Colonic mucosa (tissue), 4 donors: ENCODE measurements at places on chromosomes 13 and 19.

DNA sequence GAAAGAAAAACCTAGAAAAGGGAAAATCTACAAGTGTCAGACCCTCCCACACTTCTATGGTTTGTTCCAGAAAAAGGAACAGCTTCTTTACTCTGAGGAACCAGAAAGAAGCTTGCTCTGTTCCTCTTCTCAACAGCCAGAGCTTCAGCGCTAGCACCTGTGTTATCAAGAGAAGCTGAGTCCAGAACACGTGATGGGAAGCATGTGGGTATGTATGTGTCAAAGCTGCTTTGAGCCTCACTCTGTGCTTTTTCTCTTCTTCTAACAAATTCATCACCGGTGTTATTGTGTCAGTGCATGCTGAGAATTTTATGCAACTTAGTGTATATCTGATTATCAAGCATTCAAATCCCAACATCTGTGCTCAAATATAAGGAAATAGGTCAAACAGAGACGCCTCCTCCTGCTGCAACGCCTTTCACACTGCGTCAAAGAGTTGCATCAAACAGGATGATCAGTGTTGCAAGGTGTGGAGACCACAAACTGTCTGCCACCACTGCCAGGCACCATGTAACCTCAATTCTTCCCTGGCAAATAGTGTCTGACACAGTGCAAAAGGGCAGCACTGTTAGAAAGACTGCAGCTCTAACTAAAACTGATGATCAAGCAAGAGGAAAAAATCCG lies 83.9 kb downstream of the LRRC63 start:
- no peak for DNase-seq

GRCh38 chr19:13794398-13794756 lies 866 bp upstream of the ZSWIM4 start:
- DNase-seq, result peak; percentile 64

GRCh38 chr13:82407321-82407720 lies 1475.0 kb downstream of the SLITRK1 start:
- DNase-seq, result no peak

- no peak for DNase-seq
Observed at GRCh38 chr13:60347174-60347573, 49.8 kb upstream of the TDRD3 start.

GRCh38 chr13:79802389-79803085 lies 321.6 kb downstream of the NDFIP2 start:
- no peak for DNase-seq

DNA sequence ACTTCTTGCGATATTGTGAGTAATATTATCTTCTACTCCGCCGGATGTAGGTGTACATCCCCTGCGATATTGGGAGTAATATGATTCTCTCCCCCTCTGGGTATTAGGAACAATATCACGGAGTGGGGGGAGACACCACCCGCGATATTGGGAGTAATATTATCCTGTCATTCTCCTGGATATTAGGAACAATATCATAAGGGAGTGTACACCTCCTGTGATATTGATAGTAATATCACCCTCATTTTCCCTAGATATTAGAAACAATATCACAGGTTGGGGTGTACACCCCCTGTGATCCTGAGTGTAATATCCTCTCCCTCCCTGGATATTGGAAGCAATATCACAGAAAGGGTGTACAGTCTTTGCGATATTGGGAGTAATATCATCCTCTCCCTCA lies 64.3 kb upstream of the CEACAM21 start:
- no peak for DNase-seq

GRCh38 chr13:48629277-48629676 lies 24.5 kb upstream of the CYSLTR2 start:
- DNase-seq, result peak; percentile 62

DNA sequence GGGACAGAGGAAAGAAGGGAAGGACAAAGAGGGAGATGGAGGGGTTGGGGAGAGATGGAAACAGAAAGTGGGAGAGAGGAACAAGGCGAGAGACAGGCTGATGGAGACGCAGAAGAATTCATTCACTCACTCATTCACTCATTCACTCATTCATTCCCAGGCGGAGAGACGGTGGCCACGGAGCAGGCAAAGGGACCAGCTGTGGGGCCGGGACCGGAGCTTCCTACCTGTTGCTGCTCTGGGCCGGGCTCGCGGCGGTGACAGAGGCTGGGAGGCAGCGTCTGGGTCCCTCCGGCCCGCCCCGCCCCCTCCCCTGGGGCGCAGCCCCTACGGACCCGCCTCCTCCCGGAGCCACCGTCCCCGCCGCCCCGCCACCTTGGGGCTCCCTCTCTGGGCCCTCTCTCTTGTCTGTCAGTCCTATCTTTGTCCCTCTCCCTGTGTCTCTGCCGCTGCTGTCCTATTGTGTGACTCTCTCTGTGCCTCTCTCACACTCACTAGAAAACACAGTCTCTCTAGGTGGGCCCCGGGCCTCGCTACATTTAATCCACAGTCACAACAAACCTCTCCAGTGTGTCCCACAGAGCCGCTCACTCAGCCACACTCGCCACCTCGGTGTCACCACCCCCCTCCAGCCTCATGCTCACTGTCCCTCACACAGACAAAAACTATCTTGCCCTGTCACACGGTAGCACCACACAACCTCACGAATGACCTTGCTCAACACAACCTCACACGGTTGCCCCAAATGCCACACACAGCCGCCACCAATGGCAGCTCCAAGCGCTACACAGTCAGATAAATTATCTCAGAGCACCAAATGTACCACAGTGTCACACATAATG lies at the start of gene GNG8:
TSS of gene GNG8 (minus strand) at position 283 of the 842 bp plus-strand sequence. CDS start 1,520 bp downstream, outside the sequence.
- no peak for DNase-seq

DNA sequence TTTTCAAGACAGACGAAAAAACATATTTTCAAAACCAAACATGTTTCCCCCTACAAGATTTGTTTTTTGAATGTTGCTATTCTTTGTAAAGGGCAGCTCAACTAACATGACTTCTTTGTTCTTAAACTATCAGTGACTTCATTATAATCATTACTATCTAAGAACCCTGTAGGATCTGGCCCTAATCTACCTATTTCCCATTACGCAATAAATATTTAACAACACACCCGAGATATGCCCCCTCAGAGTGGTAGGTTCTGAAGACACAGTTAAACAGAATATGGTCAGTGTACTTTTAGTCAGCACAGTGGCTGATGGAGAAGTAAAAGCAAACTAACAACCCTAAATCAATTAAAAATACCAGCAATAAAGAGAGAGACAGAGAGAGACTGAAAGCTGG lies 186.9 kb downstream of the DIAPH3 start:
- no peak for DNase-seq

DNA sequence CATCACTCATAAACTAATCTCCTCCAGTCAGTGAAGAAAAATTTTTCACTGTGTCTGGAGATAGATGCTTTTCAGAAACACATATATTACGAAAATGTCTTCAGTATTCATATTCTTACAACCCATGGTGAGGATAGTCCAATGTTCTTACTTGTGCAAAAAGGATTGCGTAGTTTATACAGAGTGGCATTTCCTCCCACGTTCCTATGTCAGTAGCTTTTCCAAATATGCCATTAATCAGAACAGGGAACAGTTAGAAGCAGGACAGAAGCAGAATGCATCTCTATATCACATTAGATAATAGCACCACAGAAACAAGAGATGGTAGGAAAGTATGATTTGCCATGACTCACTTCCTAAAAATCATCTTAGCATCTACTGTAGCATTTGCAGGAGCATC lies 282.9 kb downstream of the SLITRK5 start:
- no peak for DNase-seq

GRCh38 chr19:5628919-5629481 lies 6.1 kb downstream of the SAFB start:
- DNase-seq, result no peak

- DNase-seq, result no peak
Observed at GRCh38 chr13:98974053-98974452, 3.8 kb downstream of the DOCK9 start.

GRCh38 chr19:28239270-28239669 lies 973.7 kb downstream of the UQCRFS1 start:
- no peak for DNase-seq

DNA sequence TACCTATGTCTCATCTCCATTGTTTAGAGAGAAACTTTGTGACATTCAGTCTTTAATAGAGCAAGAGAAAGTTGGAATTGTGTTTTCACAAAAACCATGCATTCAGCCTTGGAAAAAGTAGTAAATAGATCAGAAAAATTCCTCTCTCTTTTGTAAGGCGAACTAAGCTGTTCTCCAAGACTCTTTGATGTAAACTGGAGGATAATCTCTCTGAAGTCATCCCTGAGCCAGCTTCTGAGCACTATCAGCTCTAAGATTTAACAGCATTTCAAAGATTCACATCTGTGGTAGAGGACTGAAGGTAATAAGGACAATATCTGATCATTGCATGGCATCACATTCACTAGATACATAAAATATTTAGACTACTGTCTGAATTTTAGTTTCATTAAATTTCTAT lies 904.6 kb upstream of the ATXN8OS start:
- no peak for DNase-seq

DNA sequence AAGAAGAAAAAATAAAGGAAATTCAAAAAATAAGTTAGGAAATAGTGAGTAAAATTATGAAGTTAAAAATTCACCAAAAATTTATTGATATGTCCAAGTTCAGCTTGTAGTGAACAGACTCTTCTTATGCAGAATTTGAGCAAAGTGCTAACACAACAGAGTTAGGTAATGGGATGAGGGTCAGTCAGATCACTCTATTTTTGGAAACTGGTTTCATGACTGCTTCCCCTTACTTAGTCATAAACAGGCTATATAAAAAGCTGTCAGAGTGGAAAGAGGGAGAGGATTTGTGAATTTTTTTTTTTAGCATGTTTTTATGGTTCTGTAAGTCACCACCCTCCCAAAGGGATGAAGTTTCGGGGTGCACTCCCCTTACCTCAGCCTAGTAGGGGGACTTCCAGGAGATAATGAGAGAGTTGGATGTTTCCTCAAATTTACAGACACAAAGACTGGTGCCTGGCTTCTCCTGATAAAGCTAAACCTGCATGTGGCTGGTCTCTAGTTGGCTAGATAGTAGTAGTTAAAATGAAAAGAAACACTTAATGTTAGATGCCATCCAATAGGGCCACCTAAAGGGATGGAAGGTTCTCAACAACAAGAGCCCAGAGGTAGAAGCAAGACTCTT lies 4.5 kb downstream of the CPB2 start:
- DNase-seq, result no peak

GRCh38 chr13:98405107-98405571 lies 171.8 kb downstream of the STK24 start:
- no peak for DNase-seq

GRCh38 chr13:59873856-59874255 lies 289.9 kb downstream of the DIAPH3 start:
- no peak for DNase-seq

GRCh38 chr13:42717176-42717575 lies 64.2 kb upstream of the FAM216B start:
- no peak for DNase-seq

DNA sequence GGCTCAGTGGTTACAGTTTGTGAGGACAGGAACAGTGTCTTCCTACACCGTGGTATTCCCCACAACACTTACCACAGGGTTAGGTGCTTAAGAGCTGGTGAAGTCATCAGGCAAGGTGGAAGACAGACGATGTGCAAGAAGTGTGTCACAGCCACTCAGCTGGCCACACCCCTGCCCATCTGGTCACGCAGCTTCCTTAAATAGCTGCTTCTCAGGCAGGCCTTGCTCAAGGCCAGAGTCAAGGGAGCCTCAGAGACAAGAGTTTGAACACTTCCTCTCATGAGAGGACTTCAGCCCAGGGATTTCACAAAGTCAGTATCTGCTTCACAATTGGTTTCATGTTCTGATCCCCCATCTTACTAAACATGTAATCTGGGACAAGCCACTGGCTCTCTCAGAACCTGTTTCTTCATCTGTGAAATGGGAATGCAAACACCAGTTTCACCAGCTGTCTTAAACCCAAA lies 80.3 kb upstream of the FRY start:
- DNase-seq, result peak; percentile 52

DNA sequence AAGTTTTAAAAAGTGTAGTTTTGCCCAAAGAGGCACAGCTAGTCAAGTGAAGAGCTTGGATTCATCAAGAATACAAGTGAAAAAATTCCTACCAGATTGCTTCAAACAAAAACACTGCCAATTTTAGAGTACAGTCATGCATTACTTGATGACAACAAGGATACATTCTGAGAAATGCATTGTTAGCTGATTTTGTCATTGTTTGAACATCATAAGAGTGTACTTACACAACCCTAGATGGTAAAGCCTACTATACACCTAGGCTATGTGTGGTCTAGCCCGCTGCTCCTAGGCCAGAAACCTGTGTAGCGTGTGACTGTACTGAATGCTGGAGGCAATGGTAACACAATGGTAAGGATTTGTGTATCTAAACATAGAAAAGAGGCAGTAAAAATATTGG lies 41.1 kb downstream of the TMTC4 start:
- DNase-seq, result no peak

- peak; percentile 83 for DNase-seq
Observed at GRCh38 chr19:7550987-7551761, 15.7 kb downstream of the PNPLA6 start.

DNA sequence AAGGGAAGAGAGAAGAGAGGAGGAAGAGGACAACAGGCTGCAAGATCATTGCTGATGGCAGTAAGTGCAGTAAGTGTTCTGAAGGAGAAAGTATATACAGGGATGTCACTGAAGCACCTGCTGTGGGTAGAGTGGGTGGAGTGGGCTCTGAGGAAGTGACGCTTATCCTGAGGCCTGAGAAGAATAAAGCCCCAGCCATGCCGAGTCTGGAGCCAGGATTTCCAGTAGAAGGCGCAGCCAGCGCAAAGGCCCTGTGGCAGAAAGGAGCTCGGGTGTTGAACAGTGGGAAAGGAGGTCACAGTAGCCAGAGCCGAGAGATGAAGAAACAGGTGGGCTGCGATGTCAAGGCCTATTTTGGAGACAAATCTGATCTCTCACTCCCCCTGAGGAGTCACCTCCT lies 31.8 kb upstream of the ADGRE5 start:
- no peak for DNase-seq

GRCh38 chr19:6794686-6795431 lies 22.4 kb downstream of the VAV1 start:
- no peak for DNase-seq

- no peak for DNase-seq
Observed at GRCh38 chr13:63190742-63191141, 1775.1 kb upstream of the PCDH20 start.

- DNase-seq, result no peak
Observed at GRCh38 chr19:8504919-8505318, 2.5 kb upstream of the PRAM1 start.

GRCh38 chr13:98313023-98313921 lies 136.2 kb upstream of the RNF113B start:
- peak; percentile 44 for DNase-seq

DNA sequence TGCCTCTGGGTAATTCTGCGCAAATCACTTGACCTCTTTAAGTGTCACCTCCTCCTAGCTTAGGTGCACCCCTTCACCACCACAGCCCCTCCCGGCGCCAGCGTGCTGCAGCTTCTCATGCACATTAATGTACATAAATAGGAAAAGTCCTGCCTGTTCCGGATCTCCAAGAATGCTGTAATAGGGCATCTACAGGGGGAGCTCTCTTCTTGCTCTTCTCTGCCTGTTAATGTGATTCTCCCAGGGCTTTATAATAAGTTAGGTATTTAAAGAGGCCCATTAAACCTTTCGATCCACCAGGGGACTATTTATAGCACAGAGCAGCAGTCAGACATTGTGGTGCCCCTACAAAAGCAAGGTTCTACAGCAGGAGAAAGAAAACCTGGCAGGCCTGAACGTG lies 35.3 kb downstream of the SOX1 start:
- no peak for DNase-seq
